ENCODE measurements at places on chromosomes 2 and 18. TPM values are rescaled to one million over a fixed set of nuclear protein-coding genes. Genes with fewer than 3 reads are reported as not detected.

The EEF1B2 gene
- total RNA-seq = 308 TPM

The AOX1 gene
- total RNA-seq = 16.6 TPM

The GRB14 gene
- total RNA-seq = 14.8 TPM

The SLC14A1 gene
- total RNA-seq = 11.2 TPM

The LIMS4 gene
- 2.7 TPM for total RNA-seq

The FBXO15 gene
- 0.47 TPM for total RNA-seq

The ZNF521 gene
- 29.4 TPM for total RNA-seq

The ASPRV1 gene
- total RNA-seq = 1.2 TPM

The SLC40A1 gene
- 39.1 TPM for total RNA-seq

The HSPE1 gene
- total RNA-seq = 111 TPM

The TSHZ1 gene
- total RNA-seq = 22.6 TPM

The LTBP1 gene
- 160 TPM for total RNA-seq

GRCh38 chr18:23142251-23142929 is 7.1 kb downstream of the CABLES1 start:
- DNase-seq = no peak

- DNase-seq = no peak
These were observed 14.3 kb upstream of the TRIB2 start for GRCh38 chr2:12702168-12703121.

DNA sequence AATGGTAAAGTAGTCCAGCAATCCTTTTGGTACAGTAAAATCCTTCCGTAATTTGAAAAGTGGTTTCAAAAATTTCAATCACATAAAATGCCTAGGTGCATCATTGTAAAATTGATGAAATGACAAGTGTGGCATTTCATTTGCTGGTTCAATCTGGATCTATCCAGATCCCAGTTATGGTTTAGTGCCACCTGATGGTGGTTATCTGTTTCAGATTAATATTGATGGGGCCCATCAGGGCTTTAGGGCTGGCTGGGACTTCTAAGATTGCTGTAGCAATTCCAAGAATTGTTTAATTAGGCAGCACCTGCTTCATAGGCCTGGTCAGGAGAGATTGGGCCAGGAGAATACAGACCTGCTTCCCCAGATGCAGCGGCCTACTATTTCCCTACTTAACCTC is 55.5 kb upstream of the PIK3C3 start:
- DNase-seq = no peak

- no peak for DNase-seq
These were observed 21.0 kb downstream of the FHL2 start for GRCh38 chr2:105377871-105378270.

DNA sequence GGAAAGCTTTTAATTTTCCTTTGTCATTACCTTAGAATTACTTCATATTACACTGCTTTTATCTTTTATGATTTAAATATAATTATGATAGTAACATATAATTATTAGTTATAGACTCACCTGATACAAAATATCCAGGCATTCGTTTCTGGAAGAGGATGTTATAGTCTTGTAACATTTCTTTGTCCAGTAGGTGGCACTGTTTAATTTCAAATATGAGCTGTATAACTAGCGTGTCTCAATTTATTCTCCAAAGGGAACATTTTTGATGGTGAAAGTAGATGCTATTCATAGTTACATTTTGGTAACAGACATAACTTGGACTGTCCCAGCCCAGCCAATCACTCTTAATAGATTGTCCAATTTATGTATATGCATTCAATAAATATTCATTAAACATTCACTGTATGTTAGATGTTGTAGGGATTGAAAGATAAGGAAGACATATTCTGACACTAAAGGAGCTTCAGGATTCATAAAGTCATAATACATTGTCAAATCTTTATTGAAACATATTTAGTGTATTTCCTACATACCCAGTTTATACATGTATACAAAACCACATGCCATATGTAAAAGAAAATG is 19.2 kb downstream of the DAW1 start:
- no peak for DNase-seq

DNA sequence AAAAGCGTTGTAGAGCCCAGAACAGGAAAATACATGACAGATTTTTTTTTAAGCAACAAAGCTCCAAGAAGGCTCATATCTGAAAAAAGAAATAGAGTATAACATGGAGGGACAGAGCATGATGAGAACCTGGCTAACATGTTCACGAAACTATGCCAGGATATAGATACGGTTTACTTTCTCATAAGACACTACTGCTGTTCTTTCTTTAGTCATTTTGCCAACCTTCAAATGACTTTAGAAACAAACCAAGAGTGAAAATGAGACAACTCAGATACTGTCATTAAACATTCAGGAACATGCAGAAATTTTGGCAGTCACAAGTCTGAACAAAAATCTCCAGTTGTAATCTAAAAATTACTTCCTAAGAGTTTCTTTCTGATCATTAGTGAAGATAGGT is 14.3 kb downstream of the LPIN2 start:
- no peak for DNase-seq

GRCh38 chr18:54506516-54507261 is 84.4 kb upstream of the DYNAP start:
- no peak for DNase-seq

GRCh38 chr2:62145478-62146100 is 50.3 kb upstream of the B3GNT2 start:
- no peak for DNase-seq

DNA sequence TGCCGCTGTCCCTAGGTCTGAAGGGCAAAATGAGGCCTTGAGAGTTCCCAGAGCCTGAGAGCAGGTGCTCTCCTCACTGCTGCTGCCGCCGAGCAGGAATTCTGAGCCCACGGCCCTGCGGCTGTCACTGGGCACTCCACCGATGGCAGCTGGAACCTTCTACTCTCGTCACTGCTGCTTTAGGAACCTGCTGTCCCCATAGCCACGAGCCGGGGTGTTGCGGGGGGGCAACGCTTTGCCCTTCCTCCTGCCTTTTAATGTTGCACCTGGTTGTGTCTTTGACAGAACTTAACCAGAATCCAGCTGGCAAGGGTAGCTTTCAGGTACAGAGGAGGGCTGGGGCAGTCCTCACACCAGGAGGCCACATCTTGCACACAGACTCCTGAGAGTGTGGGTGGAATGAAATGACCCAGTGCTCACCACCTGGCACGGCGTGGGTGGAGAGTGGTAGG is 32.3 kb downstream of the NCK2 start:
- DNase-seq = no peak

- no peak for DNase-seq
These were observed 68.1 kb downstream of the CLHC1 start for GRCh38 chr2:55163941-55164390.

- DNase-seq = no peak
These were observed 480.1 kb upstream of the TCF4 start for GRCh38 chr18:56067969-56068671.

DNA sequence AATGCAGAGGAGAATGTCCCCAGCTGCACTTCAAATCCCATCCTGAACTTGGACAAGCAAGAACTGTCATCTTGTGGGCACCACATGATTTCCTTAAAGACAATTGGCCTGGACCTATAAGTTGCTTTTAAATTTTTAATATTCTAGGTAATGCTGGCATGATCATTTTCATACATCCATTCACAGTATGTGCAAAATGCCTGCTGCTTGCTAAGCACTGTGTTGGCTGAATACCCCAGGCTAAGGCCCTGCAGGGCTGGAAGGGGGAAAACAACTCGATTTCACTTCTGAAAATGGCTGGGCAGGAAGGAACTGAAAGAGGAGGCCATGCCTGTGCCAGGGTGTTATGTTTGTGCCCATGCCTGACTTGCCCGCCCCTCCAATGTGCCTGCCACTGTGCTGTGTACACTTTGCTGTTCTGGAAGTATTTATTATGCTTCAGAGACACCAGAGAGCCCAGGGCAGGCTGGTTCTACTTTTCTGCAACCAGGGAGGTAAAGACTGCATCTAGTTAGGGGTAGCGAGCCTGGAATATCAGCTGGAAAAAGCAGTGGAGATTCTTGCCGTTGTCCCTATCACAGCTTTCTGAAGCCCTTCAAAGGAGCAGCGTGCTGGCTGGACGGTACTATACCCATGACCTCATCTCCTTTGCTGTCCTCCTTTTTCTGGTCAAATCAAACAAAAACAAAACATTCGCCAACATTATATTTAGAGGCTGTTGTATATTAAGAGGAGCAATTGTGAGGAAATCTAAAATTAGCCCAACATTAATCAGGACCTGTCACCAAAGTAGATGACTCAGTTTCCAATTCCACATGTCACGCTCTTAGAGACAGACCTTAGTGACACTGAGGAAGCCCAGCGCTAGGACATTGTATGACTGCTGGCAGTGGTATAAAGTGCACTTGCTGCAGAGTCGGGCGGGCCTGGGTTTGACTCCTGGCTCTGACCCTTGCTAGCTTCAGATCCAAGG is 158.1 kb downstream of the DDX1 start:
- no peak for DNase-seq

GRCh38 chr2:189874586-189875320 is 90.5 kb downstream of the PMS1 start:
- DNase-seq = no peak

GRCh38 chr2:149799013-149799705 is 211.6 kb upstream of the MMADHC start:
- DNase-seq = no peak

DNA sequence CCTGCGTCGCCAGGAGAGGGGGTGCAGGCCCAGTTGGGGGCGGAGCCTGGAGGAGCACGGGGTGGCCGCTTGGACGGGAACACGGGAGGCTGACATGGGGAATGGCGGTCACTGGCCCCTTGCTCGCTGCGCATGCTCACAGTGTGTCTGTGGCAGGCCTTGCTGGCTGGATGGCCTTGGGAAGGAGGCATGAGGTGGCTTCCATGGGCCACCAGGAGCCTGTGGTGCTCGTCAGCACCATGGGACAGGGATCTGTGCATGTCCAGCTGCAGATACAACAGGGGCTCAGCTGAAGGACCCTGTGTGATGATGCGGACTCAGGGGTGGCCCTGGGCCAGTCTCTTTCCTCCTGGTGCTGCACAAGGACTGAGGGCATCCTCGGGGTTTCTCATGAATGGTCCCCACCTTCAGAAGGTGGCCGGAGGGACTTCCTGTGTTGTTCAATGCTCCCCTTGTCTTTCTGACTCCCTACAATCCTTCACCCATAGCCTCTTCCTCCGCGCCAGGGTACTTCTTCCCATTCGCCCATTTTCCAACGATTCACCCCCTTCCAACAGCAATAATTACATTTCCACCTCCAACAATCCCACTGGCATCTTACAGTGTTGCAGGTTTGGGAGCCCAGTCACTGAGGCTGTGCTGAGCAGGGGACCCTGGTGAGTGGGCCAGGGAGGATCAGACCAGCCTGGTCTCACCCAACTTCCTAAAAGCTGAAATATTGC is 3.4 kb upstream of the SP140L start:
- DNase-seq = no peak

DNA sequence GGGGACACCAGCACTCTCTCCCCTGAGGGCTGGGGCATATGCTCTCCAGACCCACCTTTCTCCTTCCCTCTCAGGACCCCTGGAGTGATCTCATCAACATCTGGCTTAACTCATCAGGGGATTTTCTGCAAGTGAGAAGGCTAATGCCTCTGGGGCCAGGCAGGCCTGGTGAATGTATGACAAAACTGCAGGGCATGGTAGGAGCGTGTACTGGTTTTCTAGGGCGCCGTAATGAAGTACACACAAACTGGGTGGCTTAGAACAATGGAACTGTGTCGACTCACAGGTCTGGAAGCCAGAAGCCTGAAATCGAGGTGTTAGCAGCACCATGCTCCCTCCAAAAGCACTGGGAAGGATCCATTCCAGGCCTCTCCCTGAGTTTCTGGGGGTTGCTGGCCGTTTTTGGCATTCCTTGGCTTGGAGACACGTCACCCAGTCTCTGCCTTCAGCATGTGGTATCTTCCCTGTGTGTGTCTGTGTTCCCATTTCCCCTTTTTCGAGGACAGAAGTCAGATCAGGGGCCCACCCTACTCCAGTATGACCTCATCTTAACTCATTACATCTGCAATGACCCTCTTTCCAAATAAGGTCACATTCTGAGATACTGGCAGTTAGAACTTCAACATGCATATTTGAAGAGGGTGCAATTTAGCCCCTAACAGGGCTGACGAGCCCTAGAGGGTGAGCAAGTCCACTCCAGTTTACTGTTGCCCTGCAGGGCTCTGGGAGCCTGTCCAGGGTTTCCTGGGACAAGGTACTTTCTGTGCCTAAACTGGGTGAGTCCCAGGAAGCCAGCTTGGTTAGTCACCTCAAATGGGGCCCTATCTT is 45.5 kb upstream of the CAB39 start:
- DNase-seq = no peak

DNA sequence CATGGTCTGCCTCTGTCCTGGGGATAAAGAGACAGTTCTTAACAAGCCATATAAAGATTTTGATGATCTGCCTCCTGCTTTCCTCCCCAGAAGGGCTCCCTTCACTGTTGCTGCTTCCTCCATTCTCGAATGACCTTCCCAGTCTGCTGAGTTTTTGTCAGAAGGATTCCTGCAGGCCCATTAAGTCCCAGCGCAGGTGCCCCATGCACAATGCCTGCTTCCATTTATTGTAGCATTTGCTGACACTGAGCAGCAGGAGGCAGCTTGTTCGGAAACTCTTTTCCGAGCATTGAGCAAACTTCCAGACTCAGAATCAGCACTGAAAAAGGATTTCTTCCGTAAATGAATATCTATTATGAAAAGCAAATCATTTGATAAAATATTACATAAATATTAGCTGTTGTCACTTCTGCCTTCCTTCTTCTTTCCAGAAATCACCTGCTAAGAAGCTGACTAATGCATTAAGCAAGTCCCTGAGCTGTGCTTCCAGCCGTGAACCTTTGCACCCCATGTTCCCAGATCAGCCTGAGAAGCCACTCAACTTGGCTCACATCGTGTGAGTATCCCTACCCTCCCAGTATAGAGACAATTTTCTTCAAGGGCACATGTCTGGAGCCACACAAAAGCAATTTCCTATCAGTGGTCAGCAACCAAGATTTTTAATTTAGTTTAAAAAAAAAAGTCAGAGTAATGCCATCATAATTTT is 110.4 kb downstream of the DTNA start:
- DNase-seq = no peak

GRCh38 chr2:132549935-132550670 is 119.9 kb downstream of the LYPD1 start:
- no peak for DNase-seq

DNA sequence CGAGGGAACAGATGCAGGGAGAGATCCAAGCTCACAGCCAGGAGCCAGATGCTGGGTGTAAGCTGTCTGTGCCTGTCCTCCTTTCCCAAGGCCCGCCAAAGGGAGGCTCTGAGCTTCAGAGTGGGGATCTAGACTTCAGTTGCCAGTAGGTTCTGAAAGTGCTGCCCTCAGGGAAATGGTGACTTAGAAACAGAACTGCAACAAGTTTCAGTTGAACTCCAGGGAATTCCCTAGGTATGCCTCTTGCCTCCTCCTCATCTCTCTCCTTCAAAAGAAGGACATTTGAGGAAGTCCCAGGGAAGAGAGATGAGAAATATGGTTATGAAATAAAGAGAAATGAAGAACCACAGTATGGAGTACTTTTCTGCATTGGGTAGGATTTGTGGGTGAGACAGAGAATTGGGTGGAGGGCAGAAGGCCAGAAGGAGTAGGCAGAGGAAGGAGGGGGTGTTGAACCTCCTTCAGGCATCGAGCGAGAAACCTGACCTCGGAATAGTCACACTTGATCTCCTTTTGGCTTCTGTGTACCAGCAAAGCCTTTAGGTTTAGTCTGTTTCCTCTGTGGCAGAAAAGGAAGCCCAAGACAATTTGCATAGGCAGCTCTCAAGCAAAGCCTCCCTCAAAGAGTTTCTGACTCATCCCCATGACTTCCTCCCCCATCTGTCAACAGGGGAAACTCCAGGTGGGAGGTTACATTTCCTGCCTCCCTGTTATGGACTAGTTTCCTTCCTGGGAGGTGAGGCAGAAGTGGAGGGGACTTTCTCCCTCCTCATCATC is 45.7 kb downstream of the QPCT start:
- no peak for DNase-seq
